Hematopoietic multipotent progenitor cell (in vitro differentiated cells): ENCODE measurements at places on chromosomes 7 and 10.

DNA sequence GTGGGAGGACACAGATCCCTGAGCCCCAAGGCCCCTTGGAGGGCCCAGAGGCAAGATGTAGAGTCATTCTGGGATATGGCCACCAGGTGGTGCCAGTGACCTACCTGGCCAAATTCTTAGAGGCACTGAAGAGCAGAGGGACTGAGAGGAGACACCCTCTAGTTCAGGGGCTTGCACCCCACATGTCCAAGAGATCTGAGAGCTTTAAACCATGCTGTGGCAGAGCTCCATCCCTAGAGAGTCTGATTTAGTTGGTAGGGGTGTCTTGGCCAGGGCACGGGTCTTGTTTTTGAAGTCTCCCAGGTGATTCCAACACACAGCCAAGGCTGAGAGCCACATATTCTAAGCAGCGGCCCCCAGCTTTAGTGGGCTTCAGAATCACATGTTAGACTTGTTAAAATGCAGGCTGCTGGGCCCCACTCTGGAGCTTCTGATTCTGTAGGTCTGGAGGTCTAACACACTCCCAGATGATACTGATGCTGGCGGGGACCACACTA lies 52.5 kb downstream of the PRF1 start:
- DNase-seq, result peak; percentile 59

DNA sequence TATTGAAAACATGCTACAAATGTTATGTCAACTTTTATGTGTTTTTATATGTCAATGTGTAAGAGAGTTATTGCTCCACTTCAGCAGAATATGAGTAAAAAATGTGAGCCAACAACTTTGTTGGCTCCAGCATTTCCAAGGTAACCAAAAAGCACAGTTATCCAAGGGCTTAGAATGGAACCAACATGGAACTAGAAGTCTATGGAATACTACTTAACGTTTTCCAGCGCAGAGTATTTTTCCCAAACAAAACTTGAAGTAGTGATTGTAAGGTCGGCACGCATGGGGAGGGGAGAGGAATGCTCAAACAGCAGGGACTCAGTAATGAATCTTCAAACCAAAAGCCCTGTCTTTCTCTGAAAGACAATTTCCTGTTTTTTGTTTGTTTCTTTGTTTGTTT lies 45.0 kb upstream of the TSPAN13 start:
- DNase-seq, result no peak

DNA sequence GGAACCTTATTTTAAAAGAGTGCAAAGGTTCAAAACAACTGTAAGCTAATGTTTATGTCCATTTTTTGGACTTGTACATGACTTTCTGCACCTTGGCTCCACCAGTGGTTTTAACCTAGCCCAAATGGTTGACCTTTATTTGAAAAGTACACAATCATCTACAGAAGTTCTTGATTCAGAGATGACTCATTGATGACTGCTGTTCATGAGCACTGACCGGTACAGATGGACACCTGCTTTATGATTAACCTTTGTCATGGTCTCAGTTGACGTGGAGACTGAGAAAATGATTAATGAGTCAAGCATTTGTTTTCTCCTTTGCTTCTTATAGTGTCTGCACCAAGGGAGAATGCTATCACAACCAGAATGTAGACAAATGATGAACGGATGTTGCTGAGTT lies 55.7 kb upstream of the PTER start:
- no peak for DNase-seq

GRCh38 chr10:80611481-80612185 lies 73.9 kb downstream of the SH2D4B start:
- no peak for DNase-seq

GRCh38 chr10:11141571-11142091 lies 124.0 kb downstream of the CELF2 start:
- no peak for DNase-seq

GRCh38 chr7:106220307-106220706 lies 64.5 kb downstream of the NAMPT start:
- DNase-seq, result no peak

- no peak for DNase-seq
Observed at GRCh38 chr7:6590645-6591110, 857 bp downstream of the INTS15 start.

- DNase-seq, result no peak
Observed at GRCh38 chr10:27774831-27775230, 29.2 kb upstream of the MKX start.

DNA sequence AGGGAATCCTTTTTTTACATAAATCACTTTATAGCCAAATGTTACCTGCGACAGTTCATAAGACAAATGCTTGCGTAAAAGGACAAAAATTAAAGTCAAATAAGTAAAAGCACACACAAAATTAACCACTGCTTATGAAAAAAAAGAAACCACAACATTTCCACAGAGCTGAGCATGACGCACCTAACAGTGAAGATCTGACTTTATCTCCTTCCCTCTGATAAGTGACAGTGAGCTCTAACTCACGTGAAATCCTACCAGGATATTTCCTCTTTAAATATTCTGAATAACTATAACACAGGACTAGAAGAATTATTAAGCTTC lies 225.5 kb downstream of the SFMBT2 start:
- DNase-seq, result peak; percentile 40

- no peak for DNase-seq
Observed at GRCh38 chr10:121628859-121629258, 30.6 kb upstream of the FGFR2 start.

GRCh38 chr7:130435311-130435854 lies 5.4 kb downstream of the CEP41 start:
- DNase-seq, result no peak

- no peak for DNase-seq
Observed at GRCh38 chr7:36100634-36101033, 52.4 kb upstream of the EEPD1 start.

DNA sequence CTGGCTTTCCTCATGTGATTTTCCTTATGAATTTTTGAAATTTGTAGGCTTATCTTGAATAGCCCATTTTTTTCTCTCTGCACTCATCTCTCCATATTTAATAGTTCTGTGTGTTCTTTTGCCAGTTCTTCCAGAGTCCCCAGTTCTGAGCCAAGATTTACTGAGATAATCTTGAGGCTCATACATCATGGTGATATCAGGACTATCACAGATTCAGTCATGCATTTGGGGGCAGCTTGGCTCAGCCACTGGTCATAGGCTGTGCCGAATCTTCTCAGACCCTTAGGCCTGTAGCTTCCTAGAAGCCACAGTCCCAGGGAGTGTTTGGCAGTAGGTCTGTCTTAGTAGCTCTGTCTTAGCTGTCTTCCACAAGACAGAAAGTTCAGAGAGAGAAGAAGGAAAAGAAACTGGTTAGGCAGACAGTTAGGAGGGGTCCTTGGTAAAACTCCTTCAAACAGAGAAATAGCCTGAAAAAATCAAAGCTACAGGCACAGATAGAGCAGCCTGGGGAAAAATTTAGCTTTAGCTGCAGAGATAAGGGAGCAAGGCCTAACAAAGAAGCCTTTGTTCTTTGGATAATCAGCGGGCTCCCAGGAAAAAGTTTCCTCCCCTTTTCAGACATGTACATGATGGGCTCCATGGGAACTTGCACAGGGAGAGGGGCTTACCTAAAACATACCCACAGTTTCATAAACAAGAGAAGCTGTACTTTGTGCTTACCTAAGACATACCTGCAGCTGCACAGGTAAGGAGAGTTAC lies 29.1 kb downstream of the FAS start:
- DNase-seq, result no peak

- DNase-seq, result no peak
Observed at GRCh38 chr10:119494236-119495020, 48.1 kb downstream of the RGS10 start.

DNA sequence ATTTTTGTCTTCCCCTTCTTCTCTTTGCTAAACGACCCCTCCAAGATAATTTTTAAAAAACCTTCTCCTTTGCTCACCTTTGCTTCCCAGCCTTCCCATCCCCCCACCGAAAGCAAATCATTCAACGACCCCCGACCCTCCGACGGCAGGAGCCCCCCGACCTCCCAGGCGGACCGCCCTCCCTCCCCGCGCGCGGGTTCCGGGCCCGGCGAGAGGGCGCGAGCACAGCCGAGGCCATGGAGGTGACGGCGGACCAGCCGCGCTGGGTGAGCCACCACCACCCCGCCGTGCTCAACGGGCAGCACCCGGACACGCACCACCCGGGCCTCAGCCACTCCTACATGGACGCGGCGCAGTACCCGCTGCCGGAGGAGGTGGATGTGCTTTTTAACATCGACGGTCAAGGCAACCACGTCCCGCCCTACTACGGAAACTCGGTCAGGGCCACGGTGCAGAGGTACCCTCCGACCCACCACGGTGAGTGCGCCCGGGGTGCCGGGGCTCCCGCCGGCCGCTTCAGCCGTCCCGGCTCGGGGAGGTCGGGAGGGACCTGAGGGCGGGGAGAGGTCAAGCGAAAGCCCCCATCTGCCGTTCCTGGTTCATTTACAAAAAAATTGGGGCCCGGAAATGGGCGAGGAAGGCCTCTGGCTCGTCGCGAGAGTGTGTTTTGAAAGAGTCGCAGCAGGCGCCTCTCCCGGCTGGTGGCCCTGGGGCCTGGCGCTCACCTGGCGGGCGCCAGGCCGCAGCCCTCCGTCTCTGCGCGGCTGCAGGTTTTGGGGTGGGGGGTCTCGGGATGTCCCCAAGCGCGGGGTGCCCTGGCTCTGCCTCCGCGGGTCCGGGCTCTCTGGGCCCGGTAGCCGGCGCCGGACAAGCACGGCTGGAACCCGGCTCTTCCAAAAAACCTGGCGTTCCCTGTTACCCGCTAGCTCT lies 1.2 kb downstream of the GATA3 start:
- DNase-seq, result no peak

DNA sequence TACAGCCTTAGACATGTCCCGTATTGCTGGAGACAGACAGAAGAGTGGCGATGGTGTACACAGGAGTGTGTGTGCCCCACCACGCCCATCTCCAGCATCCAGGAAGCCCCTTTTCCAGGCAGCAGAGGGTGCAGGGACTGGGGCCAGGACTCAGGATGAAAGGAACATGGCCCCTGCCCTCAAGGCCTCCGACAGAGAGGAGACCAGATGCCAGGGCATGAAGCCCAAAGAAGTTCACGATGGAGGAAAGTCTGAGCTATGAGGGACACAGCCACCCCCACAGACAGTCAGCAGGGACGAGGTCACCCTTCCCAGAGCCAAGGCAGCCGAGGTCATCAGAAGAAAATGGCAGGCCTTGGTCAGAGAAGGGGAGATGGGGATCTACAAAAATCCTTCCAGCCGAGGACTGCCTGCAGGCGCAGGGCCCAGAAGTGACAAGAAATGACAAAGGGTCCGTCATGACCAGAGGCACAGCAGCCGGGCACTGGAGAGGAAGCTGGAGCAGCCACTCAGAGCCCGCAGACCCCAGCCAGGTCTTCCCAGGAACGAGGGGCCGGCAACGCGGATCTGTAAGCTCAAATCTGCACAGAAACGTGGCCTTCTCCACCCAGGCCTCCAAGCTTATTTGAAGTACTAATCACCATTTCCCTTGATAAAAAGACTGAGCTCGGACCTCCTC lies 78.7 kb upstream of the PPP2R2D start:
- no peak for DNase-seq

DNA sequence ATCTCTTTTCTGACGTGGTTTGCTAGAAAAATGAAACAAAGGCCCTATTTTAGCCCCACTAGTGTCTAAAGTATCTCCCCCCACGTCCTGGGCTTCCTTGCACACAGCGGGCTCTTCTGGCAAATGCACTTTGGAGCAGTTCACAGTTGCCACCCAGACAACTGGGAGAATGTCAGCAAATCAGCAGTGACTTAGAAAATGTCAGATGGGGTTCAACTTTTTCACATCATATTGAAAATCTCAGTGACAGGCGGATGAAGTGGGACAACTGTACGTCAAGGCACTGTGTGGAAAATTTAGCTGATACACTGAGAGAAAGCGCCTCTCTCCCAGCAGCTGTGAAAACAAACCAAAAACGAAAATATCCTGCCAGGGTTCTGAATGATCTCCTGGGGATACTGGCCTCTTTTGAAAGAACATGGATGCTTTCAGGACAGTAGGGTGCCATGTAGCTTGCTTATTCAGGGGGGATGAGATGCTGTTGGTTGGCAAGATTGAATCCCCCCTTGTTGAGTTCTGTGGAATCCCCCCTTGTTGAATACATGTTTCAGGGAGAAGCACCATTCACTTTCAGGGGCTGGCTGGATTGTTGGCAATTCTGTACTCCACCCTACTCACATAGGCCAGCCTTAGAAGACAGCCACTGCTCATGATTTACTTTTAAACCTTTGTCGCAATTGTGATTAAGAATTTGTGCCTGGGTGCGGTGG lies 372.8 kb upstream of the CELF2 start:
- no peak for DNase-seq

DNA sequence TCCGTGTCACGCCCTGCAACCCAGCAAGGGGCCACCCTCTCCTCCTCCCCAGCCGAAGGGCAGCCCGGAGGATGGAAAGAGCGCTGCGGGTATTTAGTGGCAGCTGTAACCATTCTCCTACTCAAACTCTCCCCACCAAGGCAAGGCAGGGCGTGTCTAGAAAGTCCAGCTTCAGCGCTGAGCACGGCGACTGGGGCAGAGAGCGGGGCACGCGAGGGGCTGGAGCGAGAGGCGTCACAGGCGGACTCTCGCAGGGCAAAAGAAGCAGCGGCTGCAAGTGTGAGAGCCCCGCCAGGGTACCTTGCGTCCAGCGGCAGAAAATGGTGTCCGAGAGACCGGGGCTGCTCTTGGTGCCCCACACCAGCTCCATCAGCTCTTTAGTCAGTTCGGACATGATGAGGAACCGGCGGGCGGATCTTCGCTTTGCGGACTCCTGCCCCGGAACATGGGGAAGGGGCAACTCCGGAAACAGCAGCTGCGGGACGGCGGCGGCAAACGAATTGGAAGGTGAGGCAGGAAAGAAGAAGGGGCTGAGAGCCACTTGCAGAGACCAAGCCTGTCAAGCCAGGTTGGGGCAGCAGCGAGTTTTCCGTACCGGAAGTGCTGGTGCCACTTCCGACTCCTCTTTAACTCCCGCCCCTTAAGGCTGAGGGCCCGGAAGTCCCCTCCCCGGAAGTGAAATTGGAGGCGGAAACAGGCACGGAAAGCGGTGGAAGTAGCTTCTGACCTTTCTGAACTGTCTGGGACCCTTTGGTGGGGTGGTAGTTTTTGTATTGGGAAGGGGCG lies at the start of gene MINDY3:
Gene MINDY3, minus strand, starts transcription at position 602 of the 786 bp plus-strand sequence. Its CDS starts 208 bp downstream, at position 394.
- peak; percentile 75 for DNase-seq

DNA sequence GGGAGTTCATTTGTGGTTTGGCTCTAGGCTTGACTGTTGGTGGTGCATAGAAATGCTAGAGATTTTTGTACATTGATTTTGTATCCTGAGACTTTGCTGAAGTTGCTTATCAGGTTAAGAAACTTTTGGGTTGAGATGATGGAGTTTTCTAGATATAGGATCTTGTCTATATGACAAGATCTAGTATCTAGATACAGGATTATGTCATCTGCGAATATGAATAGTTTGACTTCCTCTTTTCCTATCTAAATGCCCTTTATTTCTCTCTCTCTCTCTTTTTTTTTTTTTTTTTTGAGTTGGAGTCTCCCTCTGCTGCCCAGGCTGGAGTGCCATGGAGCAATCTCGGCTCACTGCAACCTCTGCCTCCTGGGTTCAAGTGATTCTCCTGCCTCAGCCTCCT lies 62.9 kb downstream of the MGAM2 start:
- DNase-seq, result no peak

DNA sequence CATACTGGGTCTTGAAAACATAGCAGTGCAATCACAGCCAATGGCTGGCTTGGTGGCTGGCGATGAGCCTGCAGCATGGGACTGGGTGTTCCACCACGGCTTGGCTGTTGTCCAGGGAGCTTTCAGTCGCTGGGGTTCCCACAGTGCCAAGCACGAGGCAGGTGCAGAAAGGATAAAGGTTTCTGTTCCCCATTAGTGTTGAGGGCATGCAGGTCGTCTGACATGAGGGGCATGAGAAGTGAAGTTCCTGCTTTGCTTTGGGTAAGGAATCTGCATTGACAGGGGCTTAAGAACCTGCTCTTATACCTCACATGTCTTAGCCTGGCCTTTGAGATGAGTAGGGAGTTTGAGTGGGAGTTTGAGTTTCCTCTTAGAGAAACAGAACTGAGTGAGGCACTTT lies 9.0 kb upstream of the CFTR start:
- DNase-seq, result no peak
